ENCODE measurements at places on chromosomes 2 and 18.
A peak's percentile ranks its signal among the peaks of the same experiment; 100 is the strongest.

GRCh38 chr2:189287982-189288521 is 108.5 kb upstream of the COL5A2 start:
- peak; percentile 82 for DNase-seq

DNA sequence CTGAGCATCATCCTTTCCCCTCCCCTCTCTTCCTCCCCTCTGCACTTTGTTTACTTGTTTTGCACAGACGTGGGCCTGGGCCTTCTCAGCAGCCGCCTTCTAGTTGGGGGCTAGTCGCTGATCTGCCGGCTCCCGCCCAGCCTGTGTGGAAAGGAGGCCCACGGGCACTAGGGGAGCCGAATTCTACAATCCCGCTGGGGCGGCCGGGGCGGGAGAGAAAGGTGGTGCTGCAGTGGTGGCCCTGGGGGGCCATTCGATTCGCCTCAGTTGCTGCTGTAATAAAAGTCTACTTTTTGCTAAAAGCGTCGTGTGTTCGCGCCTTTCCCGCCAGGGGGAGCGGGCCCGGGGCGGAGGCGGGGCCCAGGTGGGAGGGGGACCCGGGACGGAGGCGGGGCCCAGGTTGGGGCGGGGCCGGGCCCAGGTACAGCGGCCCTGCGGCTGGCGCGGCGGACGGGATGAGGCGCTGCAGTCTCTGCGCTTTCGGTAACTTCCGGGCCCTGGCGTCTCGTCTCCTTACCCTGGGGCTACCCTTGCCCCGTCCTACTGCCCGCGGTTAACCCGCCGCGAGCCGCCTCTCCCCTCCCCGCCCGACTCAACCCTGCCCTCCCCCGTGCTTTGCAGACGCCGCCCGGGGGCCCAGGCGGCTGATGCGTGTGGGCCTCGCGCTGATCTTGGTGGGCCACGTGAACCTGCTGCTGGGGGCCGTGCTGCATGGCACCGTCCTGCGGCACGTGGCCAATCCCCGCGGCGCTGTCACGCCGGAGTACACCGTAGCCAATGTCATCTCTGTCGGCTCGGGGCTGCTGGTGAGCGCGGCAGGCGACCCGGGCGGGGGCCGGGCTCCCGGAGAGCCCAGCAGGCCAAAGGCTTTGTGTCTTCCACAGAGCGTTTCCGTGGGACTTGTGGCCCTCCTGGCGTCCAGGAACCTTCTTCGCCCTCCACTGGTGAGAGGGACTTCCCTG is at the start of gene KRTCAP3:
KRTCAP3 (plus strand) TSS at position 424 of the 962 bp plus-strand sequence; CDS start at position 456, 32 bp downstream.
- DNase-seq = no peak

GRCh38 chr2:128615571-128615970 is 296.9 kb upstream of the HS6ST1 start:
- no peak for DNase-seq

DNA sequence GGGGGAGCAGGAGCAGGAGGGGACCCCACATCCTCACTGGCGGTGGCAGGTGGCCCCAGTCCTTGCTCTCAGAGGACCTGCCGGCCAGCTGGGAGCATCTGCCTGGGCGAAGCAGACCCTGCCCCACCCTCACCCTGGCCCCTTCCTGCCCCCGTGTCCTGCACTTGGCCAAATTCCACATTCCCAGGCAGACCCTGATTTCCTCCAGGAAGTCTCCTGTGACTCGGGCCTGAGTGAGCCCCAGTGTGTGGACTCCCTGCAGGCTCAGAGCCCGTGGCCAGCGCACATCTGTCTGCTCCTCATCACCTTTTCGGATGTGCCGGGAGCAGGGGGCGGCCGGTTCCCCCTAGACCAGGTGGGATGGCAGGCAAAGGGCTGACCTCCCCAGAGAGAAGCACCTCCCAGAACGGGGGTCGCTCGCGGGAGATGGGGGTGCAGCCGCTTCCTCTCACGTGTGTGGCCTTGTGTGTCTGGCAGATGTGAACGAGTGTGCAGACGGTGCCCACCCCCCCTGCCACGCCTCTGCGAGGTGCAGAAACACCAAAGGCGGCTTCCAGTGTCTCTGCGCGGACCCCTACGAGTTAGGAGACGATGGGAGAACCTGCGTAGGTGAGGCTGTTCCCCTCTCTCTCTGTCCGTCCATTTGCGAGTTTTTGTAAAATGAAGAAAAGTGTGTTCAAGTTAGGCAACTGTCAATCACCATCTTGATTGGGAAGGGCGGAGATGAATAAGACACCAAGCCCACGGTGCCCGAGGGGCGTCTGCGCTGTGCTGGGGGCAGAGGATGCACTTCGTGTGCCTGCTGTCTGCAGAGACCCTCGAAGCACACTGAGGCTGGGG is 90.4 kb downstream of the TPO start:
- no peak for DNase-seq

- no peak for DNase-seq
Observed at GRCh38 chr2:8395718-8396117, 286.1 kb upstream of the ID2 start.

GRCh38 chr2:68385220-68385906 is 20.3 kb downstream of the PLEK start:
- DNase-seq = no peak

DNA sequence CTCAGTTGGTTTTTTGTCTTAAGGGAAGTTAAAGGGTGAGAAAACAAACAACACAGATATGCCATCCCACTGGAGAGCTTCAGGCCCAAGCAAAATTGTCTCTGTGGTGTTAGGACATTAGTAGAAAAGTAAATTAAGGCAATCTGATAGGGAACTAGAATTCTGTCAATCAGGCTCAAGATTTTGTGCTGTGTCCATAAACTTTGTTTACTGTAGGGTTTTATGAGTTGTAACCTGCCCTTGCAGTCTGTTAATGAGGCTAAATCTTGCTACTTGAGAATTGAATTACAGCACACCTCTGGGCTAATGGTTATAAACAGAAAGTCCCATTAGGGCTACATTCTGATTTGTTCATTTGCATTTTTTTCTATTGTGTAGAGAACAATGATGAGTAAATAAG is 78.0 kb upstream of the OTX1 start:
- no peak for DNase-seq

DNA sequence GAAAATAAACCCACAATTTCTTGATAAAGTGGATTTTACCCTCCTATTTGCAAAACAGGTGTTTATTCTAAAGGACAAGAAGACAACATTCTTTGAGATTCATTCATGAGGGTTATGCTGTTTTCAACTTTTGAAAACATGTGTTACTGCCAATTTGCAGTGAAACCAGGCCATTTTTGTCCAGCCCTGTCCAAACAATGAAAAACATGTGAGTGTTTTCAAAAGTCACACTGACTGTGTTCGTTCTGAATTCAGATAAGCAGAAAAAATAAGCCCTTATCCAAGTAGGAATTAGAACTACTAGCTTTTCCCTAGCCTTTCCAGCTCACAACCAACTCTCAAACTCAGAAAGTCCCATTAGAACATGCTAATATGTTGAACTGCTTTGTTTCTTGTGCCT is 148.1 kb upstream of the PID1 start:
- no peak for DNase-seq

DNA sequence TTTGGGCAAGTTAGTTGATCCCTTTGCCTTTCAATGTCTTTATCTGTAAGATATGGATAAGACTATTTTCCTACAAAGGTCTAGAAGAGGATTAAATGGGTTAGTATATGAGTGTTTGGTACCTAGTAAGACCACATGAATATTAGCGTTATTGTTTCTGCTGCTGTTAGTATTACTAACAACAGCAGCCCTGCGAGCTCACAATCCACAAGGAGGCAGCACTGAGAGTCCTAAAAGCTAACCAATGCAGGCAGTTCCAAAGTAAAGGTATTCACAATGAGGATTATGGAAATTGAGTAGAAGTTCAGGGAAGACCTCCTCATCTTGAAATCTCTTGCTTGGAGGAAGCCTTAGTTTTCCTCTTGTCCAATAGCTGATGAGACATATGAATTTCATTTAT is 248.9 kb downstream of the TDRD15 start:
- no peak for DNase-seq

DNA sequence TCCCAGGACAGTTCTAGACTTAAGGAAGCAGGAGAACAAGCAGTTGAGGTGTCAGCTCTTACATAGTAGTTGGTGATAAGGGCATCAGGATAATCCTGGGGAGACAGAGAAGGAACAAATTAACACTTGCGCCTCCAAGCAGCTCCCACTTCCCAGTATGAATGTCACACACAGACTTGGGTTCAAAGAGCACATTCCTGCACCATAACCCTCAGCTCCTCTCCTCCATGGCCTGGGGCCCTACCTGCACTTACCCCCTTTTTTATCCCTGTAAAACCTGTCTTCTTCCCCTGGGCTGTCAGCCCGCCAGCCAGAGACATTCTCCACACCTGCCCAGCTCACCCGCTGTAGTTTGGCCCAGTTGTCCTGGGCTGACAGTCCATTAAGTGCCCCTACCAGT is 3.9 kb upstream of the UCN start:
- no peak for DNase-seq

GRCh38 chr2:164794016-164794415 is 47.6 kb downstream of the COBLL1 start:
- DNase-seq = no peak

DNA sequence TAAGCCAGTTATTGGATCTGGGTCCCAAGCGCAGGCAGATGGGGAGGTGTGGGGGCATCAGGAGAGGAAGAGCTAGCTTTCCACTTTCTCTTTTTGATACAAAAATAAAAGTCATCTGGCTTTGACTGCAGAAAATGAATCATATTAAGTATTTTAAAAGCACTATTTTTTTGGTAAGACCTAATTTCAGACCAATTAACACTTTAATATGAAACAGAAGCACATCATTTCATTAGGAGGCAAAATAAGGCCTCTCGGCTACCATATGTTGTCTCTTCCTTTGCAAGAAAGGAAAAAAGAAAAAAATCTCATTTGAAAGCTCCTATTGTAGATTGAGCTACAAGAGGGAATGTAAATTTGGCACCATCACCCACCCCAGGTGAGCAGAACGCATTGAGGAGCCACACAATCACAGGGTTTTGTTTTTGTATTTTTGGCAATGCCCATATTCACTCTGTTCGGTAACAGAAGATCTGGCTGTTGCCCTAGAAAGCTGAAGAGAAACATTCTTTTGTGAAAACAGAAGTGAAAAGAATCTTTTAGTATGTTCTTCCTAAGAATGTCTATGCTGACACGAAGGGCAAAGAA is 390.7 kb upstream of the ETAA1 start:
- no peak for DNase-seq

GRCh38 chr2:177753682-177754491 is 318.7 kb downstream of the PDE11A start:
- peak; percentile 20 for DNase-seq

DNA sequence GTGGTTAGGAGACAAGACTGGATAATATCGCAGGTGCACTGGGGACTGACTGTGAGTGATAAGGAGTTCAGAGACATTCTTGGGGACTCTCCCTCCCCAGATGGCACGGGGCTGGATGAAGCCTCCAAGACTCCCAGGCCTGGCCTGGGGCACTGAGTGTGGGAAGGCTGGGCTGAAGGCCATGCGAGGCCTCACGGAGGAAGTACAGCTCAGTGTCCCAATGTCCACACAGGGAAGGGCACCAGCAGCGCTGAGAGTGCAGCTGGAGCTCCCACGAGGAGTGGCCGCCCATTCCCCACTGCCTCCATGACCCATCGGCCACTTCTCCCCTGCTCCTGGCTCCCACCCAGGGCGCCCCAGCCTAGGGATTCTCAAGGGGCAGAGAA is 6.5 kb downstream of the MFSD2B start:
- DNase-seq = no peak

- DNase-seq = no peak
Observed at GRCh38 chr18:69383186-69383585, 17.5 kb upstream of the DOK6 start.

- DNase-seq = peak; percentile 51
Observed at GRCh38 chr2:190759749-190760213, 110.9 kb downstream of the NAB1 start.

DNA sequence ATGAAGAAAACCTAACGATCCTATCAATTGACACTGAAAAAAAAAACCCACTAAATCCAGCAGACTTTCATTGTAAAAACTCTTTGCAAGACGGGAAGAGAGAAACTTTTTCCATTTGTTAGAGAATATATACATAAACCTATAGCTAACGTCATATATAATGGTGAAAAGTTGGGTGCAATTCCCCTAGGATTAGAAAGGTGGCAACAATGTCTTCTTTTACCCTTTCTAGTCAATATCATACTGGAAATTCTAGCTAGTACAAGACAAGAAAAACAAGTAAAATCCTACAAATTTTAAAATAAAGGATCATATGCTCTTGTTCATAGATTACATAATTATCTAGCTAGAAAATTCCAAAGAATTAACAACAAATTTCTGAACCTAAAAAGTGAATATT is 1596.5 kb upstream of the LRRTM1 start:
- no peak for DNase-seq

GRCh38 chr2:45241061-45241561 is 231.9 kb upstream of the SIX2 start:
- no peak for DNase-seq

DNA sequence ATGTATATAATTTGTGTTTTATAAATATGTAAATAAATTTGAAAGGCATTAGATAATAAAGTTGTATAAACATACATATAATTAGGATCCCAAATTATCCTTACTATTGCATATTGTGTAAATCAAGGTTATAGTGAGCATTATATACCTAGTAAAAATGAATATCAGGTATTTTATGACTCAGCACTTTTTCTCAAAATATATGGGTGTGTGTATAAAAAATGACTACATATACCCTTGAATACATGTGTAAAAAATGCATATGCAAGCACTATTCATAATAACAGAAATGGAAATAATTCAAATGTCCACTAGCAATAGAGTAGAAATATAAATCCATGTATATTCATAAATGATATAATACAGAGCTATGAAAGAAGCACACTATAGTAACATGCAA is 870.9 kb upstream of the CNTNAP5 start:
- no peak for DNase-seq

DNA sequence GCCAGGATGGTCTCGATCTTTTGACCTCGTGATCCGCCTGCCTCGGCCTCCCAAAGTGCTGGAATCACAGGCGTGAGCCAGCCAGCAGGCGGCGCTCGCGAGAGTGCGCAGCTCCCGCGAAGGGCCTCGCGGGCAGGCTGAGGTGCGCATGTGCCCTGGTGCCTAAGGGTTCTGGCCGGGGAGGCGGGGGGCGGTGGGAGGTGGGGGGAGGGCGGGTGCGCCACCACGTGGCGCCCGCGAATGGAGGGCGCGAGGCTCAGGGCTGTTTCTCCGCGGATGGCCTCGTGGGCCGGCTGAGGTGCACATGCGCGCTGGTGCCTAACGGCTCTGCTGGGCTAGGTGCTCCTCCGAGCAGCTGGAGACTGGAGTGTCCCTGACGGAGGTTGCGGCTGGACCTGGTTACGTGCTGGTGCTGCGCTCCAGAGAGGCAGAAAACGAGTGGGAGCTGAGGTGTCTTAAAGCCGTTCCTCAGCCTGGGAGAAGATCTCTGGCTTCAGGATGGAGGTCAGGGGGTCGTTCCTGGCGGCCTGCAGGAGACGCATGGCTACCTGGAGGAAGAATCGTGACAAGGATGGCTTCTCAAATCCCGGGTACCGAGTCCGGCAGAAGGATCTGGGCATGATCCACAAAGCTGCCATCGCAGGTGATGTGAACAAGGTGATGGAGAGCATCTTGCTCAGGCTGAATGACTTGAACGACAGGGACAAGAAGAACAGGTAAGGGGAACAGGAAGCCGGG is at the start of gene ANKRD62:
ANKRD62 (plus strand) TSS at position 324 of the 738 bp plus-strand sequence; CDS start at position 499, 175 bp downstream.
- DNase-seq = no peak

Measured in epithelial cell of prostate (primary cell).